Activated T-cell treated with anti-CD3 and anti-CD28 coated beads for 4 hours (primary cell): ENCODE measurements at places on chromosomes 13 and 19.

- no peak for DNase-seq
Measured at GRCh38 chr19:11005521-11005920, 44.7 kb downstream of the SMARCA4 start.

- DNase-seq: peak; percentile 45
Measured at GRCh38 chr13:21478881-21479808, 20.0 kb upstream of the ZDHHC20 start.

DNA sequence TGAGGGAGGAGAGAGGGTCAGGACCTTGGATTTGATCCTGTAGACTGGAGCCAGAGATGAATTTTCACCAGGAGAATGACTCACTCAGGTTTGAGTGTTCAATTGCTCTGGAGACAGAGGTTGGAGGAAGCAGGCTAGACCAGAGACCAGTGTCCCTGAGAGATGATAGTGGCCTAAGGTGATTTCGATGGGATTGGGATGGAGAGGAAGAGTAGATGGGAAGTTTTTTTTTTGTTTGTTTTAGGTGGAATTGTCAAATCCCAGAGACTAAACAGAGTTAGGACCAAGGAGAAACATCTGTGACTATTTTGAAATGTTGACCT, 2.3 kb downstream of the CEBPG start:
- no peak for DNase-seq

DNA sequence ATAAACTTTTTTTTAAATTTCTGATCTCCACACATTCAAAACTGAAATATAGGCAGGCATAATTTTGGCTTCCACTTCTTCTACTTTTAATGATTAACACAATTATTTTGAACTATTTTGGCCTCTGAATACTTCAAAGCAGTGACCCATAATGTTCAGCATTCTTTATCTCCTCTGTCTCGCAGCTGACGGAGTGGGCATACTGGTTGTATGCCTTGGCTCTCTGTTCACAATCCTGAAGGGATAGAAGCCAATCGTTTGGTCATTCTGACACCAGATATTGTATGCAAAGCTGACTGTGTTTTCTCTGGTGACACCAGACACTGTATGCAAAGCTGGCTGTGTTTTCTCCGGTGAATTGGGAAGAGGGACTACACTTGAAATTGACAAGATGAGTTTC, 833.0 kb downstream of the EFNB2 start:
- no peak for DNase-seq

DNA sequence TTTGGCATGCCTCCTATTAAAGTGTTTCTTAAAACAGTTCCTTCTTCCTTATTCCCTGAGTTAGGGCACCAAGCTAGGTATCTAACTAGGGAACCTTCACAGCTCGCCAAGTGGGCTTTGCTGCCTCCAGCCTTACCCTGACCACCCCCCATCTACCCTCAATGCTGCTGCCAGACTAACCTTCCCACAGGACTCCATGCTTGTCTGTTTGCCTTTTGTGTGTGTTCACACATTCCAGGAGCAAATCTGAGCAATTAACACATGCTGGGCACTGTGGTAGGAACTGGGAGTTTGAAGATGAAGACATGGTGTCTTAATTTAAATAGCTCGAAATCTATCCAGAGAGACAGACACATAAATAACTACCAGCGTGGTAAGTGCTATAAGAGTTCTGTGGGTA, 185.2 kb downstream of the MZT1 start:
- no peak for DNase-seq

DNA sequence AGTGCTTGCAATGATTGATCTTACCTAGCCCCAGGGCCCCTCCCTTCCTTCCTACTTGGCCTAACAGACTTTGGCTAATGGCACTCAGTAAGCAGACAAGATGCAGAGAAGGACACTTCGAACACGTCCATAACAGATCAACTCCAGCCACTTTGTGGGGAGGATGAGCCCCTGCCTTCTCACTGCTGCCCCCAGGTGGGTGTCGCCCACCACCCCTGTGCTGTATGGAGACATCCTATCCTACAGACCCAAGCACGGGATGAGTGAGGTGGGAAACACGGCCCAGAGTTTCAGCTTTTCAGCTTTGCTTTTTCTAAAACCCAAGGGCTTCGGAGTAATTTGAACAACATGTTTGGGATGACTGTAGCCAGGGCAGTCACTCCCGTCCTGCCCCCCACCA, 5.5 kb downstream of the SLC7A1 start:
- no peak for DNase-seq

DNA sequence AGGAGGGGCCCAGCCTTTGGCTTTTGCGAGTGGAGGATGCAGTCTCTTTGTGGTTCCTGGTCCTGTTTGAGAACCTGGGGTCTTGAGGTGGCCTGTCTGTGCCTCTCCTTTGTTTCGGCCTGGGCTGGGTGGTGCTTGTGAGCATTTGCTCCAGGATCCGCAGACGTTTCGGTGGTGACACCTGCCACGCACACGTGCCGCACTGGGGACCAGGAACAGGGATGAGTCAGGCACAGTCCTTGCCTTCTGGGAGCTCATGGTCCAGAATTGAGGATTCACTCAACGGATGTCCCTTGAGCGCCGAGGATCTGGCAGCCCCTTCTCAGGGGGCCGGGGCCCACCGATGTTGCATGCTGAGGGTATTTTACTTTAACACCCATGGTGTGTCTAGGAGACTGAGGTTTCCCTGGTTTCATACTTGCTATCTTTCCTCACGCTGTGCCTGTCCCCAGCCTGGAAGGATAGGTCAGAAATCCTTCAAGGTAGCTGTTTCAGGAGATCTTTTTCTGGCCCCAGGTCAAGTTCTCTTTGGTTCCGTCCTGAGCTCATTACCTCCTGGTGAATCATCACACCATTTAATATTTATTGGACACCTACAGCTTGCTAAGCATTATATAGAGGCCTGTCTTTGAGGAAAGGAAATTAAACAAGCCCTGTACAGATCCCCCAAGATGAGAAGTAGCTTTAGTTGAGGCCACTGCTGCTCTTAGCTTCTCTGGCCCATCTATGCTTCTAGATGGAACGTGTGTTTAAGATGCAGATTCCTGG, 5.1 kb downstream of the HDGFL2 start:
- DNase-seq: no peak

DNA sequence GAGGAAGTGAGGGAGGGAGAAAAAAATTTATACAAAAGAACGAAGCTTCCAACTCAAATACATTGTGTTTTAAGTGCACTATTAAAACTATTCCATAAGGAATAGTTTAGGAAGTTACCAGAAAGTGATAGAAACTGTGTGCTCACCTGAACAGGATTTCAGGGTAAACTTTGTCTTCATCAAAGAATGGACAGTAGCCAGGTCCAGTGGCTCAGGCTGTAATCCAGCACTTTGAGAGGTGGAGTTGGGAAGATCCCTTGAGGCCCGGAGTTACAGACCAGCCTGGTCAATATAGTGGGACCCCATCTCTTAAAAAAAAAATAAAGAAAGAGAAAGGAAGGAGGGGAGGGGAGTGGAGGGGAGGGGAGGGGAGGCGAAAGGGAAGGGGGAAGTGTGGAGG, 13.0 kb upstream of the CDADC1 start:
- DNase-seq: no peak

DNA sequence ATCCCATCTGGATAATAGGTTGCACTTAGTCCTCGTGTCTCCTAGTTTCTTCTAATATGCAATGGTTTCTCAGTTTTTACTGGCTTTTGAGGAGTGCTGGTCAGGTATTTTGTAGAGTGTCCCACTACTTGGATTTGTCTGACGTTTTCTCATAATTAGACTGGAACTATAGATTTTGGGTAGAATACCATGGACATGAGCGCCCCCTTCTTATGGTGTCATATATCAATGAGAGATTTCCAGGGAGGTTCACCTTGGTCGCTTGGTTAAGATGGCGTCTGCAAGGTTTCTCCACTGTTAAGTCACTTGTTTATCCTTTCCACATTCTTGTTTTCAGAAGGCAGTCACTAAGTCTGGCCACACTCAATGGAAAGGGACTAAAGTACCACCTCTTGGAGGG, 6.7 kb downstream of the SOHLH2 start:
- no peak for DNase-seq

DNA sequence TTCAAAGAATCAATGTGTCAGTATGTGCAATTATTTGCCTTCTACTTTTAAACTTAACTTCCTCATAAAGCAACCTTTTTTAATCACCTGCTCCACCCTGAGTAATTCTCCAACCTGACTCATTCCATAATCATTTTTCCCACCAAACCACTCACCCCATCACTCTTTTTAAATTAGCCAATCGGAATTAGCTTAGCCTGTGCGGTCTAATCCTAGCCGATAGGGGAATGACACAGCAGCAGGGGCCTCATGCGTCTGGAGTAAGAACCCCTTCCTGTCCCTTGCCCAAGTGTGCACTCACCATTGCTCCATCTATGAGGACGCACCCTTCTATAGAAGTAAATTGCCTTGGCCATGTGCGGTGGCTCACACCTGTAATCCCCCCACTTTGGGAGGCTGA, 27.4 kb upstream of the ZNF83 start:
- DNase-seq: no peak

DNA sequence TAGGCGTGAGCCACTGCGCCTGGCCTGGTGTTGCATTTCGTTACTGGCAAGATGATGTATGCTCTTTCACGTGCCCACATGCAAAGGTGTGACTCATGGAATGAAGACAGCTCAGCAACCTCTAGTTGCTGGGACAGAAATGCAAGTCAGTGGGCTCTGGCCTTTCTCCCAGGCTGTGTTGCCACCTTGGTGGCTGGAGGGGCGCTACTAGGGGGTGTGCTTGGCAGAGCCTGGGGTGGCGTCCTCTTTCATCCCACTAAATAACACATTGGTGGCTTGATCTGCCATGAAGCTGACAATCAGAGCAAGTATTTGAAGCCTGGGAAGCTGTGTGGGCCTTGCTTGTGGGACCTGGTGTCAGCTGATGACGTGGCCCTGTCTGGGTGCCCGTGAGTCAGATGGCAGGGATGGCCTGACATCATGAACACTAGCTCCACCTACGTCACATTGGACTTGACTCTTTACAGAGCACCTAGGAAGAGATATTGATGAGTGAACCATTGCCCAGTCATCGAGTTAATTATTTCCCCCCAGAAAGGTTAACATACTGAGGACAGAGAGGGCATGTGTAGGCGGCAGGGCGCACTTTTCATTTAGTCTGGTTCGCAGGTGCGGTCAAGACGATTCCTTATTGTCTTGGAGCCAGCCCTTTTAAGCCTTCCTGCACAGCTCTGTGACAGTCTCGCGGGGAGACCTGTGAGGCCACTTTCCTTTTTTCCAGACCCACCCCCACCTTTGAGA, 154.2 kb downstream of the TM9SF2 start:
- DNase-seq: no peak

DNA sequence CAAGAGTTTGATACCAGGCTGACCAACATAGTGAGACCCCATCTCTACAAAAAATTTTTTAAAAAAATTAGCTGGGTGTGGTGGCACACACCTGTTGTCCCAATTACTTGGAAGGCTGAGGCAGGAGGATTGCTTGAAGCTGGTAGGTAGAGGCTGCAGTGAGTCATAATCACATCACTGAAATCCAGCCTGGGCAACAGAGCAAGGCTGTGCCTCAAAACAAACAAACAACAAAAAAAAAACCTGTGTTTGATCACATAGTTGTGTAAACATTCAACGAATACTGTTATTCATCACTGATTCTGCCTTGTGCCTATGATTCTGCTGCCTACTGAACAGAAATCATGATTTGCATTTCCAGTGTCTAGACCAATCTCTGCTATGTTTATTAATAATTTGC, 134.0 kb downstream of the TBC1D4 start:
- no peak for DNase-seq

DNA sequence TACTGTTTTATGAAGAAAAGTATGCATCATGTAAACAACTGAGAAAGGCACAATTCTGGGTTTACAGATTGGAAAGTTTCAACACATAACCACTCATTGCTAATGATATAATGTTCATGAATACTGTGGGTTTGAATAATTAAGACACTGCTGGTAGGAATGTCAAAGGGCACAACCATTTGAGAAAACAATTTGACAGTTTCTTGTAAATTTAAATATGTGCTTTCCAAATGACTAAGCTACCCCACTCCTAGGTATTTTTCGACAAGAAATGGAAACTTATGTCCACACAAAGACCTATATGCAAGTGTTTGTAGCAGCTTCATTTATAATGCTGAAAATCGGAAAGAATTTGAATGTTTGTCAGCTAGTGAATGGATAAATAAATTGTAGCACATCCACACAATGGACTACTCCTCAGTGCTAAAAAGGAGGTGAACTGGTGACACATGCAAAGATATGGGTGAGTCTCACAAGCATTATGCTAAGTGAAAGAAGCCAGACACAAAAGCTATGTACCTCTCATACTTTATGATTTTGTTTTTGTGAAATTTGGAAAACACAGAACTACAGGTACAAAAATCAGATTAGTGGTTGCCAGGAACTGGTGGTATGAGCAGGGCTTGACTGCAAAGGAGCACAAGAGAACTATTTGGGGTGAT, 44.8 kb upstream of the FLT1 start:
- DNase-seq: no peak

DNA sequence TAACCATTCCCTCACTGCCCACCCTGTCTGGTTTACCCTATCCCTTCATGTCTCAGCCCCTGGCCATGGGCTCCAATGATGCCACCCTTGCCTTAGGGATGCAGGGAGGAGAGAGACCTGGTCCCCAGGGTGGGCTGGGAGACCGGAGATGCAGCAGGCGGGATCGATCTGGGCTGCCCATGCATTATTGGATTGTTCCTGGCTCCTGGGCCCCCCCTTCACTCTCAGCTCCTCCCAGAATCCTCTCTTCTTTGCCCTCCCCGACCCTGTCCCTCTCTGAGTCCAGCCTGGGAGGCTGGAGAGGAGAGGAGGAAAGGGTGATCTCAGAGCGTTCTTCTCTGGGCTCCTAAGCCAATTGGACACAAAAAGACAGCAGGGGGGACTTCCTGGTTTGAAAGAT, 5.8 kb downstream of the KASH5 start:
- no peak for DNase-seq

DNA sequence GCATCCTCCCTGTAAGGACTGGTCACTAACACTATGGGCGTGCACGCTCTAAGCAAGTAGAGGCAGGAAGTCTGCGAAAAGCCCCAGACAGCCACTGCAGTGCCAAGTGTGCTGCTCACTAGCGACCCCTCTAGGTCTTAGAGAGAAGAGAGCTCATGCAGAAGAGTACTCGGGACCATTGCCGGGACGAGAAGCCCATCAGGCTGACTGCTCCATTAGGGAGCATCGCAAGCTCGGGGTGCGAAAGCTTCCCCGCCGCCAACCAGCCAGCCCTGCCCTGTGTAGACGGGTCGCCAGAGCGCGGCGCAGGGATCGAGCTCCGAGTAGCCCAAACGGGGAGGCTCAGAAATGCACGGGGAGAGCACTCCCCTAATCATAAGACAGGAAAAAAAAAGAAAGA, 16.6 kb downstream of the POU4F1 start:
- no peak for DNase-seq

DNA sequence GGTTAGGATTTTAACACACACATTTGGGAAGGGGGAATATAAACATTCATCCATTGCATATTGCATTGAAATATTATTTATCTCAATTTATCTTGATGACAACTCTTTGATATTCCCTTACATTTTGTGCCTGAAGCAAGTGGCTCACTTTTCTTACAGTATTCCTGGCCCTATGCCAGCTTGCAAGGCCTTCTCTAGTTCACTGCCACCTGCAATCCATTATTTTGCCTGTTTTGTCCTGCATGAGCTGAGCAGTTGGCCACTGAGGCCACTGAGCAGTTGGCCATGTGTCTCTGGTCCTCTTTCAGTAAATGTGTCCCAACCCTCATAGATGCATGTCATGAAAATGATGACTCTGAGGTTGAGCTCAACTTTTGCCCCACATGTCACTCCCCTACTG, 49.8 kb downstream of the CBY2 start:
- no peak for DNase-seq
